ENCODE measurements at places on chromosomes 11 and 22.

- peak; percentile 64 for DNase-seq
Observed at GRCh38 chr11:130078080-130078479, 8.4 kb downstream of the APLP2 start.

DNA sequence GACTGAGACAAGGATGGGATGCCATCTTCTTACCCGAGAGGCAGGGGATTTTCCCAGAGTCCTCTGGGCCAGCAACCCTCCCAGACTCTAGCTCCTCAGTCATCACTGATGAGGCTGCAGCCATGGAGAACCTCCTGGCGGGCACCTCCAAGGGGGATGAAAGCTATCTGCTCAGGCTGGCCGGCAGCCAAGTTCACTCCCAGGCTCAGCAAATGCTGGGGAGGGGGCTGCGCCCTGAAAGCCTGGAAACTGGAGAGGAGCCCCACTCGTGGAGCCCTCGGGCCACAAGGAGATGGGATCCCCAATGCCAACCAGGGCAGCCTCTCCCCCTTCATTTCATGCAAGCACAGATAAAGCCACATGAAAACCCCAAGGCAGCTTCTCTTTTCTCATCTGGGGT lies 75.0 kb downstream of the CACNA1I start:
- DNase-seq, result no peak

- no peak for DNase-seq
Observed at GRCh38 chr11:15800111-15800800, 556.1 kb downstream of the SOX6 start.

DNA sequence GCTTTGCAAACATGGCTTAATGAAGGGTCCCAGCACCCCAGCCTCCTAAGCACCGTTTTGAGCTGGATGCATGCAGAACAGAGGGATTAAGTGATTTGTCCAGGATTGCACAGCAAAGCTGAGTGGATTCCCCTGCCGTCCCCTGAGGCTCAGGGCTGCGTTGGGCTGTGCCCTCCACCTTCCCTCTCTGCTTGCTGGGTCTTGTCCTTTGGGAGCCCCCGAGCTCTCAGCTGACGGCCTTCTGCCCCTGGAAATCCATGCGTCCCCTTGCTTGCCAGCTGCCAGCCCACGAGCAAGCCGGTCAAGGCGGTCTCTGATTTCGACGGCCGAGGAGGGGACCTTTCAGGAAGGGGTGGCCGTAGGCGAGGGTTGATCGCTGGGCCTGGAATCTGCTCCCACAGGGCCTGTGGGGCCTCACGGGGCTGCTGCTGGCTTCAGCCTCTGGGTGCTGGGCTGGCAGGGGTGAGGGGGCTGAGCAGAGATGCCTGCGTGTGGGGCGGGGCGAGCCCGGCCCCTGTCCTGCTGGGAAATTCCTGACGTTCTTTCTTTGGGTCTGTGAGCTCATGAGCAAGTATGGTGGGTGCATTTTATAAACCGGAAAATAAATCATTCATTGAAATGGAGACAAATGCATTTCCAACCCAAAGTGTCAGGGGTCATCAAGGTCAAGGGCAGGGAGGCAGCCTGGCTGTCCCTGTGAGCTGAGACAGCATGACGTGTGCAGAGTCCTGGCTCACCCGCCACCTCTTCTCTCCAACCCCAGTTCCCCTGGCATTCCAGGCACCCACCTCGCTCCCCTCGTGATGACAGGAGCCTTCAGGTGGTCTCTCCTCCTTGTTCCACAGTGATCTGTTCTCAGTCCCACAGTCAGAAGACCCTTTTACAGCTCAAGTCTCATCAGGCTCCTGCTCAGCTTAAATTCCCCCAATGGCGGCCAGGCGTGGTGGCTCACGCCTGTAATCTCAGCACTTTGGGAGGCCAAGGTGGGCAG lies 28.1 kb downstream of the FGF4 start:
- no peak for DNase-seq

GRCh38 chr11:119676461-119677020 lies 52.5 kb downstream of the NECTIN1 start:
- no peak for DNase-seq

GRCh38 chr11:126601136-126601535 lies 245.7 kb downstream of the ST3GAL4 start:
- DNase-seq, result no peak

- DNase-seq, result no peak
Observed at GRCh38 chr11:95086151-95086550, 3.5 kb upstream of the ENDOD1 start.

DNA sequence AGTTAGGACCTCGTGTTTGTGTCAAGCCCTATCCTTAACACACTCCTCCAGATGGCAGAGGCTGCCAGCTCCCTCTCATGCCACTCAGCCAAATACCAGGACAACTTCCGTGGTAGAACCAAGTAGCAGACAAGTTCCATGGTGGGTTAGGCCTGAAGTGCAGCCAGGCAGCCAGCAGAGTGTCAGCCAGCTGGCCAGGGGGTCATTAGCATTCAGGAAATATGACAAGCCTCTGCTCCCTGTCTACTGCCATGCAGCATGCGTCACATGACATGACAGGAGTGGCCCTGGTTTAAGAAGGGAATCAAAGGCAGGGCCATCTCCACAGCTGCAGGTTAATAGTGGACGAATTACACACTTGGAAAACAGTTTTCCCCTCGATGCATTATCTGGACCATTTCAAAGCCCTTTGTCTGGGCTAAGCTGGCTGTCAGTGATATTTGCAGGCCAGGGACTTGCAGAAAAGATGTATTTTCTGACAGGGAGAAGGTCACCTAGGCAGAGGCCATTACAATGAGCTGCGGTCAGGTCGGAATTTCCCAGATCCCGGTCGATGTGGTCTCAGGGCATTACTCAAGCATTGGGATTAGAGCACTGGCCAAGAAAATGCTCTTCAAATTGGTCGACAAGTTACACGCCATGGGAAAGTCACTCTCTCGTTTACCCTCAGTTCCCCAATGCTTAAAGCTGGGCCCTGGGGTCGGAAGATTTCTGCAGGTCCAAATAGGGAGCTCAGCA lies 461.7 kb upstream of the CADM1 start:
- no peak for DNase-seq

DNA sequence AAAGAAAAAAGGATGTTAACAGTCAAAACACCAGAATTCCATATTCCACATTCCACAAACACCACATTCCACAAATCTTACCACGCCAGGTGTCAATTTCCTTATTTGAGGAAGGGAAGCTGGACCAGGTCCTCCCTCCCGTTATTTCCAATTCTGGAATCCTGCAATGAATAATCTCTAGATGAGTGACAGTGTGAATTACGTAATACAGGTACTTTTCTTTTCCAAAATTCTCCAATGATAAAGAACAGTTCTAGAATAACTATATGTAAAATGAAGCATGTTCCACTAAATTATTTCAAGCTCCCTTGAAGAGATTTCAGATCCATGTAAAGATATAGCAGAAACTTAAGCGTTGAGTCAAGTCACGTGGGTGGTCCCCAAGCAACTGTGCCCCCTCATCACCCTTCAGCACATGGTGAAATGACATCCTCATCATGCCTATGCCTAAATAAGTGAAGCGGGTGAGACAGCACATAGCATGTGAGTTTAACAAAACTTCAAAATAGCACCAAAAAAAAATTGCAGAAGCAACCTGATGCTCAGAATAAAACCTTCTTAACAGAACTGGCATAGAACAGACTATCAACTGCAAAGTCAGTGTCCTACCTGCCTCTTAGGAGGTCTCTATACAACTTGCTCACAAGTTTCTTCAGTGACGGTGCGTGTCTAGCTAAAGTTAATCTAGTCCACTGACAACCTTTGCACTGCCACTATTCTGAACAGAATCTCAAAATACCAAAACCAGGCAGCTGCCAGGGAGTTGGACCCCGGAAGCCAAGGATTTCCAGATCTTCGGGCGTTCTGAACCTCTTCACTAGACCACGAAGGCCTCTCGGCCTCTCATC lies 876 bp downstream of the NFRKB start:
- DNase-seq, result peak; percentile 55

- DNase-seq, result no peak
Observed at GRCh38 chr11:26028393-26028911, 303.5 kb upstream of the ANO3 start.

DNA sequence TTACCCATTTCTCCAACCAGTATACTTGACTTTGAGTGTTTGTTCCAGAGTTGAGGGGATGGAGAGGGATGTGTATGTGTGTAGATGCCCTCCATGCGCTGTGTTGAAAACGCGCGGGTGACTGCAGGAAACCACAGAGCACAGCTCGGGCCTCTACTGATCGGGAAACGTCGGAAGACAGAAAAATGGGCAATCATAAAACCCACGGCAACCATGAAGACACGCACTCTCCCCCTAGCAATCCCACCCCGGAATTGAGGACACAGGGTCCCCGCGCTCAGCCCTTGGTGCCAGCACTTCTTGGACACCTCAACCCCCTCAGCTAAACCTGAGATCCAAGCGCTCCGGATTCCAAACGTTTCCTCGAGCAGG lies 251 bp upstream of the UQCC3 start:
- DNase-seq, result no peak

- no peak for DNase-seq
Observed at GRCh38 chr11:119249671-119250010, 43.5 kb downstream of the CBL start.
